ENCODE measurements at places on chromosomes 7 and 10. TPM values are rescaled to one million over a fixed set of nuclear protein-coding genes. Genes with fewer than 3 reads are reported as not detected.
A peak's percentile ranks its signal among the peaks of the same experiment; 100 is the strongest.

TMEM225B gene
- 0.19 TPM for total RNA-seq

WEE2 gene
- not detected for total RNA-seq

PNLIP gene
- not detected for total RNA-seq

DKK1 gene
- total RNA-seq: 2,288 TPM

DNA sequence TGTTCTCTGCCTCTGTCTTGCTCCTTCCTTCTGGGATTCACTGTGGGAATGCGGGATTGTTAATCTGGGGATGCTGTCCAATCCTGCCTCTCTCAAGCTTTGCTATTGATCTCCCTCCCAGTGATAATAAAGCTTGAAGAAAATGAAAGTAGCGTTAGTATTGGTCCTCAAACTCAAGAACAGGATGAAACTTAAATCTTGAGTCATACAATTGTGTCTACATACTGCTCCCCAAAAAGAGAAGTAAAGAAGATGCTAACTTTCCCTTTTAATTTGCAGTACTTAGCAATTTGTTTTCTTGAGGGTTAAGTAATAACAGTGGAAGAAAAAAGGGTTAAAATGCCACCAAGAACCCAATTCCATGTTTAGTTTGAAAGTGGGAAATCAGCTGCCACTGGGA is 13.6 kb downstream of the CFTR start:
- H3K27ac ChIP-seq: no peak overlapping the region
- no peaks in the 10 kb centered on the region for H3K4me1 ChIP-seq
- H3K4me3 ChIP-seq: no peak overlapping the region
- no peaks in the 10 kb centered on the region for H3K36me3 ChIP-seq

DNA sequence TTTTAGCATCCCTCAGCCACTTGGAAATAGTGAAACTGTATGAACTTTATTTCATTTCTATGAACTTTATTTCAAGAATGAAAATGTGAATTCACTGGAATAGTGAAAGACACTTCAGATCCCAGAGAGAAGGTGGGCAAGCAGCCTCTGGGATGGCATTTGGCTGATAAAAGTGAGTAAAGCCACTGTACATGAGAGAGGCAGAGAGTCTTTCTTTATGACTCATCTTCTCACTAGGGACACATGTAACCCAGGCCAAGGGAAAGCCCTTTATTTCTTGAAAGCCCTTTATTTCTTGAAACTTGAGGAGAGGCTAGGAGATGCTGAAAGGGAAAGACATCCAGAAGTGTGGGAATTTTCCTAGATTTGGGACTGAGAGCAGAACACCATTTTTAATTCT is 148.9 kb upstream of the SMIM30 start:
- DNase-seq: peak; percentile 39
- H3K4me1 ChIP-seq: peaks cover 26% of the 10 kb centered on the region
- peaks cover 16% of the 10 kb centered on the region for H3K36me3 ChIP-seq

- no peak for DNase-seq
- no peaks in the 10 kb centered on the region for H3K4me1 ChIP-seq
- peaks cover 49% of the 10 kb centered on the region for H3K27me3 ChIP-seq
- no peak overlapping the region for H3K4me3 ChIP-seq
Observed at GRCh38 chr10:43261578-43262396, 5.1 kb downstream of the RASGEF1A start.

GRCh38 chr7:50849991-50850390 is 67.3 kb upstream of the GRB10 start:
- H3K36me3 ChIP-seq: no peaks in the 10 kb centered on the region
- H3K4me1 ChIP-seq: no peaks in the 10 kb centered on the region
- no peak for DNase-seq
- H3K4me3 ChIP-seq: no peak overlapping the region
- H3K27ac ChIP-seq: no peak overlapping the region

DNA sequence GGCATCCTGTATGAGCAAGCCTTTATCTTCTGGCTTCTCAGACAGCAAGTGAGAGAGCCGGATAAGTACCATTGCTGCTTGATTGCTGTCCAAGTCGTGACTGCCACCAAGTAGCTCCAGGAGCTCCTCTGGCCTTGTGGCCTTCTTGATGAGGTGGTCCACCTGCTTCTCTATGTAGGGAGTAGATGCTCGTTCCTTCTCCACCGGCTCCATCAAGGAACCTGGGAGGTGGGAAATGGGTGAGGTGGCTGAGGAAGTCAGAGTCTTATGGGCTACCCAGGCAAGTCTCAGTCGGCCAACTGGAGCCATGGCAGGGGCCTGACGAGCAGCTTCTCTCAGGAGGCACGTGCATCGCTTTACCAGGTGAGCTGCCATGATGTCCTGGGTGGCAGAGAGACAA is 2.6 kb downstream of the TBRG4 start:
- H3K27me3 ChIP-seq: no peaks in the 10 kb centered on the region
- H3K4me1 ChIP-seq: peaks cover 39% of the 10 kb centered on the region
- H3K27ac ChIP-seq: no peak overlapping the region
- H3K4me3 ChIP-seq: no peak overlapping the region
- peaks cover 19% of the 10 kb centered on the region for H3K36me3 ChIP-seq

DNA sequence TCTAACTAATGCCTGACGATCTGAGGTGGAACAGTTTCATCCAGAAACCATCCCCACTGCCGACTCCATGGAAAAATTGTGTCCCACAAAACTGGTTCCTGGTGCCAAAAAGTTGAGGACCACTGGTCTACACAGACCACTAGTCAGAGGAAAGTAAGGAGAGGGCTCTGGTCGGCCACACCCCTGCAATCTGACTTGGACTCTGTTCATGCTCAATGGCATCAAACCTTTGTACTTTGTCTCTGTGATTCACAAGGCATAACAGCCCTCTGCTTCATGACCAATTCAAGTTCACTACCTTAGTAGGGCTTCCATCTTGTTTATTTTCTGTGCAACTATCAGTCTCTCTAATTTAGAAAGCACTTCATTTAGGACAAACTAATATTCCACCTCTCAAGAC is 1.8 kb downstream of the TUBAL3 start:
- H3K4me3 ChIP-seq: no peak overlapping the region
- no peak for DNase-seq
- no peaks in the 10 kb centered on the region for H3K36me3 ChIP-seq
- peaks cover 6% of the 10 kb centered on the region for H3K4me1 ChIP-seq
- peaks cover 11% of the 10 kb centered on the region for H3K27me3 ChIP-seq

- H3K4me1 ChIP-seq: no peaks in the 10 kb centered on the region
- no peak overlapping the region for H3K27ac ChIP-seq
- DNase-seq: no peak
Observed at GRCh38 chr7:15604166-15604565, 42.4 kb upstream of the AGMO start.

GRCh38 chr7:30519122-30519521 is 14.5 kb upstream of the GGCT start:
- DNase-seq: no peak
- no peak overlapping the region for H3K4me3 ChIP-seq
- peaks cover 3% of the 10 kb centered on the region for H3K27me3 ChIP-seq
- H3K4me1 ChIP-seq: peaks cover 21% of the 10 kb centered on the region
- no peaks in the 10 kb centered on the region for H3K36me3 ChIP-seq

GRCh38 chr10:44400541-44400940 is 15.6 kb upstream of the CXCL12 start:
- H3K4me1 ChIP-seq: peaks cover 16% of the 10 kb centered on the region
- H3K36me3 ChIP-seq: no peaks in the 10 kb centered on the region
- H3K27me3 ChIP-seq: peaks cover 7% of the 10 kb centered on the region
- H3K27ac ChIP-seq: no peak overlapping the region

GRCh38 chr10:45420453-45421192 is 46.6 kb downstream of the ALOX5 start:
- DNase-seq: peak; percentile 9
- H3K4me3 ChIP-seq: peak overlapping the region; percentile 22
- H3K4me1 ChIP-seq: peaks cover 13% of the 10 kb centered on the region
- no peaks in the 10 kb centered on the region for H3K36me3 ChIP-seq
- H3K27me3 ChIP-seq: peaks cover 33% of the 10 kb centered on the region
- H3K27ac ChIP-seq: no peak overlapping the region

- H3K36me3 ChIP-seq: no peaks in the 10 kb centered on the region
- H3K27ac ChIP-seq: no peak overlapping the region
- no peaks in the 10 kb centered on the region for H3K4me1 ChIP-seq
Observed at GRCh38 chr10:86164174-86164774, 202.3 kb downstream of the GRID1 start.

DNA sequence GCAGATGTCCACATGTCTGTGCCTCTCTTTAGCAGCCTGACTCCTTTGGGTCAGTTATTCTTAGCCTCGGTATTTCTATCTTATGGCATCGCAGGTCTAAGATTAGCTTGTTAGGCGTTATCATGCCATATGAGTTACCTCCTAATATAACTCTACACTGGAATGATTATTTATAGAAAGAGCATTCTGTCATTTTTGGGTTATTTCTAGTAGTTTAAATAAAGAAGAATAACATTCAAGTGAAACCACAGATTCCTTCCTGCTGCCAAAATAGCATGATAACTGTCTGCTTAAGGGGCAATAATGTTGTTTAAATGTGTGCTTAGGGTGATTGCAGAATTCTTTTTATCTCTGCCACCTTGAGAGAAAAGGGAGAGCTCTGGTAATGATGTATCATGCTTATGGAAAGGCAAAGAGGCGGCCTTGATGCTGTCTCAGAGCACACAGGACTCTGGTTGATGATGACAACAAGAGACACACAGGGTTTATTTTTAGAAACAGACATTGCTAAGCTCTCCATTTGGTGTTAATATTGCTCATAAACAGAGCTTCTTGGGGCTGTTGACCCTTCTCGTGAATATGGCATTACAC is 10.4 kb downstream of the HDAC9 start:
- no peaks in the 10 kb centered on the region for H3K27me3 ChIP-seq
- peaks cover 57% of the 10 kb centered on the region for H3K4me1 ChIP-seq
- peak overlapping the region; percentile 88 for H3K27ac ChIP-seq
- peak; percentile 79 for DNase-seq
- 0 out of 2 replicates have a peak, but pooled peaks cover 3% of the 10 kb centered on the region for H3K36me3 ChIP-seq
